ENCODE measurements at places on chromosomes 12 and 14. TPM values are rescaled to one million over a fixed set of nuclear protein-coding genes. Genes with fewer than 3 reads are reported as not detected.

The KRT71 gene
- total RNA-seq, result not detected

- no peak overlapping the region for H3K27ac ChIP-seq
- DNase-seq, result no peak
- no peaks in the 10 kb centered on the region for H3K36me3 ChIP-seq
Observed at GRCh38 chr12:46743456-46743855, 82.3 kb downstream of the SLC38A4 start.

DNA sequence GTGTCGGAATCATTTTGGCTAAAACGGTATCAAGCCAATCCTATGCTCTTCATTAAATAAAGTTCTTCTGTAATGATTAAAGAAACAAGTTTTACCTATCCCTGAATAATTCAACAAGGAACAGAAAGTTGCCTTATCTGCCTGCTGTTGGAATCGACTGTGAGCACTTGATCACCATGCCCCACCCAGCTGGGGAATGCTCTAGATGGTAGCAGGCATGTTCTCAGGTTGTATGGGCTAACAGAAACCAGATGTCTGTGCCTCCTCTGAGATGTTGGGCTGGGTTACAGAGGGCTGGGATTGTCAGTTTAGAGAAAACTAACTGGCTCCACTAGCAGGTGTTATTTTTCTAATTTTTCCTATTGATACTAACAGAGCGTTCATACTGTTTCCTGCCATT, 28.9 kb downstream of the RTRAF start:
- peaks cover 20% of the 10 kb centered on the region for H3K27me3 ChIP-seq
- no peak overlapping the region for H3K4me3 ChIP-seq
- peak; percentile 51 for DNase-seq

GRCh38 chr12:130870442-130871285, 1.2 kb upstream of the RAN start:
- H3K27ac ChIP-seq, result peak overlapping the region; percentile 94
- peaks cover 52% of the 10 kb centered on the region for H3K36me3 ChIP-seq
- peak; percentile 84 for DNase-seq
- peaks cover 35% of the 10 kb centered on the region for H3K4me1 ChIP-seq
- H3K27me3 ChIP-seq, result no peaks in the 10 kb centered on the region
- H3K4me3 ChIP-seq, result peak overlapping the region; percentile 93

- H3K4me3 ChIP-seq, result no peak overlapping the region
- no peak overlapping the region for H3K27ac ChIP-seq
- no peaks in the 10 kb centered on the region for H3K27me3 ChIP-seq
- H3K4me1 ChIP-seq, result peaks cover 22% of the 10 kb centered on the region
- H3K36me3 ChIP-seq, result peaks cover 21% of the 10 kb centered on the region
- no peak for DNase-seq
Observed at GRCh38 chr14:103445806-103446205, 60.6 kb downstream of the MARK3 start.

GRCh38 chr14:27536748-27537147, 938.9 kb upstream of the NOVA1 start:
- no peaks in the 10 kb centered on the region for H3K4me1 ChIP-seq
- no peak overlapping the region for H3K4me3 ChIP-seq
- no peak overlapping the region for H3K27ac ChIP-seq
- H3K27me3 ChIP-seq, result no peaks in the 10 kb centered on the region
- H3K36me3 ChIP-seq, result no peaks in the 10 kb centered on the region

GRCh38 chr12:53205747-53206419, 1.2 kb downstream of the ITGB7 start:
- H3K4me3 ChIP-seq, result no peak overlapping the region
- DNase-seq, result no peak
- H3K4me1 ChIP-seq, result peaks cover 10% of the 10 kb centered on the region
- no peaks in the 10 kb centered on the region for H3K27me3 ChIP-seq

DNA sequence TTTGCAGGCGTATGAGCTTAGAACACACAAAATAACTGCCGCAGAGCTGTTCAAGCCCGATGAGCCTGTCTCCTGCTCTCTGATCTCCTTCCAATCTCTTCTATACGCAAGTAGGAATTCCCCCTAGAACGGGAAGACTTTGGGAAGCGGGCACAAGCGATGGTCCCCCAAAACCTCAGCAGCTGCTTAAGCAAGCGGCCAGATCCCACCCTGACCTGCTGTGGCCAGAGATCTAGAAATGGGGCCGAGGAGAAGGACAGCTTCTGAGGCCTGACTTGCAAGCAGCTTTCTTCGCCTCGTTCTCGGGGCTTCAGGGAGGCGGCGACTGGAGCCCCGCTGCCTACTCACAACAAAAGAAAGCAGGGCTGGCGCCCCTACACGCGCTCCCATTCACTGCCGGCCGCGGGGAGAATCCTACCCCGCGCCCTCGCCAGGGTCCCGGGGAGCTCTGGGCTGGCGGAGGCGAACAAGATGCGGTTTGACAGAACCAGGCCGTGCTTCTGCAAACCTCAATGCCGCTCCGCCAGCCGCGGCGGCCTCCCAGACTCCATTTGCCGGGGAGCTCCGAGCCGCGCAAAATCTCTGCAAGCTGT, 922 bp downstream of the TBX5 start:
- H3K4me1 ChIP-seq, result no peaks in the 10 kb centered on the region
- H3K4me3 ChIP-seq, result no peak overlapping the region
- peaks cover 7% of the 10 kb centered on the region for H3K27me3 ChIP-seq
- DNase-seq, result no peak
- peaks cover 3% of the 10 kb centered on the region for H3K36me3 ChIP-seq

- H3K27me3 ChIP-seq, result no peaks in the 10 kb centered on the region
- H3K4me1 ChIP-seq, result peaks cover 18% of the 10 kb centered on the region
- H3K36me3 ChIP-seq, result peaks cover 39% of the 10 kb centered on the region
Observed at GRCh38 chr12:122421821-122422729, at the start of gene CLIP1. Gene CLIP1 (minus strand): TSS chr12:122422669. CDS start chr12:122380452, 42,217 bp downstream.

GRCh38 chr14:81633496-81633895, 99.8 kb upstream of the SEL1L start:
- no peaks in the 10 kb centered on the region for H3K27me3 ChIP-seq
- no peaks in the 10 kb centered on the region for H3K36me3 ChIP-seq
- H3K4me1 ChIP-seq, result no peaks in the 10 kb centered on the region
- H3K27ac ChIP-seq, result no peak overlapping the region
- no peak for DNase-seq
- no peak overlapping the region for H3K4me3 ChIP-seq

The CFAP73 gene
- total RNA-seq, result 2.3 TPM

GRCh38 chr12:48104531-48104930, 1.3 kb downstream of the SENP1 start:
- H3K4me3 ChIP-seq, result peak overlapping the region; percentile 98
- H3K27me3 ChIP-seq, result no peaks in the 10 kb centered on the region
- DNase-seq, result no peak
- peak overlapping the region; percentile 98 for H3K27ac ChIP-seq
- peaks cover 15% of the 10 kb centered on the region for H3K4me1 ChIP-seq
- H3K36me3 ChIP-seq, result peaks cover 25% of the 10 kb centered on the region

The NFATC4 gene
- 10.7 TPM for total RNA-seq

The ZFHX2 gene
- 3.7 TPM for total RNA-seq

- no peak for DNase-seq
- H3K27ac ChIP-seq, result no peak overlapping the region
- no peaks in the 10 kb centered on the region for H3K4me1 ChIP-seq
- peaks cover 38% of the 10 kb centered on the region for H3K27me3 ChIP-seq
Observed at GRCh38 chr12:111303531-111303930, 65.4 kb downstream of the PHETA1 start.

DNA sequence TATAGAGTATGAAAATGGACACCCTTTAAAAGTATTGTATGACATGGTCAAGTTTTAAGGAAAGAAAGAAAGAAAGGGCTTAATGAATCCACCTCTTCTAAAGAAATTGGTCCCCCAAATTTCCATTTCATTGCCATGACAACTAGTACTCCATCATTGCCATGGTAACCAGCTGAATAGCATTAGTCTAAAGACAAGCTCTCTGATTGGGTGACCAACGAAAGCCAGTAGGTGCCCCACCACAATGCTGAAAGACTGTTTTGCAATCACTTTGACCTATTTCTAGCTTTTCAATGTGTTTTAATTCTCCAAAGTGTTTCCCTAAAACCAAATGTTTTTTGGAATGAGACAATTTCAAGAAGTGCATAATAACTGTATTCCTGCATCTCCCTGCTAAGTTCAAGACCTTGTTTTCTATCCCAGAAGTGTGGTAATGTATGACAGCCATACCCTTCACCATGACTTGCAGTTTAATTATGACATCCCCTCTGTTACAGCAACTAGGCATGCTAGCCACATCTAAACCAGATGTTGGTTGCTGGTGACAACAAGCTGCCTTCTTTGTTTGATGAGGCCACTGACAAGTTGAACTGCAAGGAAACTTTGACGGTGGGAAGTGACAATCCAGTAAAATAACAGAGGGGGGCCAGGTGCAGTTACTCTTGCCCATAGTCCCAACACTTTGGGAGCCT, 46.7 kb downstream of the KICS2 start:
- H3K27me3 ChIP-seq, result no peaks in the 10 kb centered on the region
- no peaks in the 10 kb centered on the region for H3K36me3 ChIP-seq
- DNase-seq, result no peak
- peaks cover 13% of the 10 kb centered on the region for H3K4me1 ChIP-seq
- H3K27ac ChIP-seq, result no peak overlapping the region

The TMTC1 gene
- total RNA-seq, result 0.17 TPM

DNA sequence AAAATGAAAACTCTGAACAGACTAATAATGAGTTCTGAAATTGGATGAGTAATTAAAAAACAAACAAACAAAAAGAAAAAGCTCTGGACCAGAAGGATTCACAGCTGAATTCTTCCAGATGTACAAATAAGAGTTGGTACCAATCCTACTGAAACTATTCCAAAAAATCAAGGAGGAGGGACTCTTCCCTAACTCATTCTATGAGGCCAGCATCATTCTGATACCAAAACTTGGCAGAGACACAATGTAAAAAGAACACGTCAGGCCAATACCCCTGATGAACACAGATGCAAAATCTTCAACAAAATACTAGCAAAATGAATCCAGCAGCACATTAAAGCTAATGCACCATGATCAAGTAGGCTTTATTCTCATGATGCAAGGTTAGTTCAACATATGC, 183.9 kb upstream of the CNOT2 start:
- no peaks in the 10 kb centered on the region for H3K27me3 ChIP-seq
- peaks cover 4% of the 10 kb centered on the region for H3K4me1 ChIP-seq
- DNase-seq, result no peak
- no peak overlapping the region for H3K27ac ChIP-seq
- no peak overlapping the region for H3K4me3 ChIP-seq
- no peaks in the 10 kb centered on the region for H3K36me3 ChIP-seq

GRCh38 chr12:6635856-6636531, at the start of gene LPAR5:
Gene LPAR5 (minus strand): TSS chr12:6635959. CDS start chr12:6621248, 14,711 bp downstream.
- peak within 1 kb of the TSS; percentile 76 for H3K4me3 ChIP-seq
- H3K36me3 ChIP-seq, result peaks cover 5% of the 10 kb centered on the region
- peak; percentile 70 for DNase-seq
- peak within 1 kb of the TSS; percentile 42 for H3K27ac ChIP-seq
- H3K27me3 ChIP-seq, result peaks cover 8% of the 10 kb centered on the region
- H3K4me1 ChIP-seq, result peaks cover 17% of the 10 kb centered on the region

GRCh38 chr12:76967181-76967885, 88.5 kb upstream of the CSRP2 start:
- peaks cover 6% of the 10 kb centered on the region for H3K27me3 ChIP-seq
- H3K36me3 ChIP-seq, result no peaks in the 10 kb centered on the region
- DNase-seq, result no peak
- no peak overlapping the region for H3K27ac ChIP-seq

The GPX2 gene
- total RNA-seq, result 260 TPM

GRCh38 chr12:34393086-34393820, 371.0 kb downstream of the ALG10 start:
- H3K27ac ChIP-seq, result no peak overlapping the region
- H3K27me3 ChIP-seq, result no peaks in the 10 kb centered on the region
- no peaks in the 10 kb centered on the region for H3K36me3 ChIP-seq
- DNase-seq, result no peak

- H3K4me1 ChIP-seq, result no peaks in the 10 kb centered on the region
- H3K36me3 ChIP-seq, result no peaks in the 10 kb centered on the region
- DNase-seq, result no peak
- no peak overlapping the region for H3K4me3 ChIP-seq
- no peaks in the 10 kb centered on the region for H3K27me3 ChIP-seq
- H3K27ac ChIP-seq, result no peak overlapping the region
Observed at GRCh38 chr12:90829044-90829443, 125.9 kb downstream of the CCER1 start.

The TGM1 gene
- total RNA-seq, result 4.5 TPM

DNA sequence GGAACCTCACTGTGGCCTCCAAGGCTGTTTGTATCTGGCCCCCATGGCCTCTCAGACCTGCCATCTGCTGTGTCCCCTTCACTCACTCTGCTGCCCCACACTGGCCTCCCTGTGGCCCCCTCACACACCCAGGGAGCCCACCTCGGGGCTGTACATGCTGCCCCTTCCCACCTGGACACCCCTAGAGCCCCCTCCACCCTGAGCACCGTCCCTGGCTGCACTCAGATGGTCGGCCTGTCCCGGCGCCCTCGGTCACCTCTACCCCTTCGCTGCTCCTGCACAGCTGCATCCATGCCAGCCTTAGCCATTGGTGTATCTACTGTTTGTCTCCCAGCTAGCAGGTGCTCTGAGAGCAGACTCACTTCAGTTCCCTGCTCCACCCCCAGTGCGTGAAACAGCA, 144.4 kb downstream of the RIMBP2 start:
- DNase-seq, result no peak
- no peaks in the 10 kb centered on the region for H3K36me3 ChIP-seq
- no peaks in the 10 kb centered on the region for H3K4me1 ChIP-seq
- H3K27ac ChIP-seq, result no peak overlapping the region
- no peaks in the 10 kb centered on the region for H3K27me3 ChIP-seq

The SMIM41 gene
- not detected for total RNA-seq

GRCh38 chr12:118742431-118742830, 238.9 kb upstream of the SRRM4 start:
- H3K27ac ChIP-seq, result no peak overlapping the region
- no peaks in the 10 kb centered on the region for H3K36me3 ChIP-seq
- no peak for DNase-seq

The SPX gene
- not detected for total RNA-seq

The LRTM2 gene
- not detected for total RNA-seq

DNA sequence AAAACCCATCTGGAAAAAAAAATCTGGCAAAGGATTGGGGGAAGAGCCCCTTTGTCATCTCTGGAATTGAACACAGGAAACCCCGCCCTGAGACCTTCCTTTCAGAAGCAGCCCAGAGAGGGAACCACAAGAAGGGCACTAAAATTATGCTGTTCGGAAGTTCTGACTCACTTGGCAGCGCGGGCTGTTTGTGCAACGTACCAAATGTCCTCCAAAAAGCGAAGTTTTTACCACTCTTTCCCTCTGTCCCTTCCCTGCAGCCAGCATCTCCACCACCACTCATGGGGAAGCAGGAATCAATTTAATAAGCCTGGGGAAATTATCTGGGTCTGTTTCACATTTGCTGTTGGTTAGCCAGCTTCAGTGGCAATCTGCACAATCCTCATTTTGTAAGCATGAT, 3.2 kb upstream of the SYNE3 start:
- peaks cover 39% of the 10 kb centered on the region for H3K4me1 ChIP-seq
- H3K4me3 ChIP-seq, result no peak overlapping the region
- no peak overlapping the region for H3K27ac ChIP-seq
- no peak for DNase-seq
- peaks cover 5% of the 10 kb centered on the region for H3K36me3 ChIP-seq

All from Calu3 (cell line).